ENCODE measurements at places on chromosomes 11 and 22.

- DNase-seq: no peak
Measured at GRCh38 chr11:30392221-30392784, 69.4 kb downstream of the ARL14EP start.

GRCh38 chr11:117835576-117835975, 11.0 kb upstream of the FXYD2 start:
- DNase-seq: no peak

DNA sequence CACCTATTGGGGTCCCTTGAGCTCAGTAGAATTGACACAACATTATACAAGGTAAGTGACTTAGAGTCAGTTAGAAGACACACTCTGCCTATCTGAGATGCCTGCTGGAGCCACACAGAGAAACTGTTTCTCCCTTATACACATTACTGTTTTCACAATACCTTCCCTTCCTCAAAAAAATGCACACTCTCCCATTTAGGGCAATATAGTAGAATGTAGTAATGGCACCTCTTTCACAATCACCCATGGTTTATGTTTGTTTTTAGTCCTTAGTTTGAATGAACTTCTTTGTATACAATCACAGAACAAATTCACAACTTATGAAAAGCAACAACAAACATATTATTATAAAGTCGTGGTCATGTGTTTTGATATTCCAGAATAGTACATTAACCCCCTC, 14.3 kb downstream of the OR52H1 start:
- DNase-seq: no peak

DNA sequence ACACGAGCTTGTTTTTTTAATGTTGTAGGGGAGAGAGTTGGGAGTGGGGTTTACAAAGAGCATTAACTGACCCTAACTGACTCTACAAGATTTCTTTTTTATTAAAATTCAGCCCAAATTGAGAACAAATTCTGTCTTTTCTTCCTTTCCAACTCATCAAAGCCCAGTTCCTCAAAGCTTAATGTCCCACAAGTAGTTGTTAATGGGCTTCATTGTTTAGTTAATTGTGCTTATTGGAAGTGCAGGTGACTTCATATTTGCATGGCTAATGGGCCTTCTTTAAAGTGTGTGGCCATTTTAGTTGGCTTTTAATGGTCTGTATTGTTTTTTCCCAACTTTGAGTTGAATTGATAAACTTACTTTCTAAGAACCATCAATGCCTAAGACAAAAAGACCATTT, 39.8 kb downstream of the MPPED2 start:
- DNase-seq: no peak

- DNase-seq: no peak
Measured at GRCh38 chr11:77202941-77203900, 75.2 kb downstream of the MYO7A start.

DNA sequence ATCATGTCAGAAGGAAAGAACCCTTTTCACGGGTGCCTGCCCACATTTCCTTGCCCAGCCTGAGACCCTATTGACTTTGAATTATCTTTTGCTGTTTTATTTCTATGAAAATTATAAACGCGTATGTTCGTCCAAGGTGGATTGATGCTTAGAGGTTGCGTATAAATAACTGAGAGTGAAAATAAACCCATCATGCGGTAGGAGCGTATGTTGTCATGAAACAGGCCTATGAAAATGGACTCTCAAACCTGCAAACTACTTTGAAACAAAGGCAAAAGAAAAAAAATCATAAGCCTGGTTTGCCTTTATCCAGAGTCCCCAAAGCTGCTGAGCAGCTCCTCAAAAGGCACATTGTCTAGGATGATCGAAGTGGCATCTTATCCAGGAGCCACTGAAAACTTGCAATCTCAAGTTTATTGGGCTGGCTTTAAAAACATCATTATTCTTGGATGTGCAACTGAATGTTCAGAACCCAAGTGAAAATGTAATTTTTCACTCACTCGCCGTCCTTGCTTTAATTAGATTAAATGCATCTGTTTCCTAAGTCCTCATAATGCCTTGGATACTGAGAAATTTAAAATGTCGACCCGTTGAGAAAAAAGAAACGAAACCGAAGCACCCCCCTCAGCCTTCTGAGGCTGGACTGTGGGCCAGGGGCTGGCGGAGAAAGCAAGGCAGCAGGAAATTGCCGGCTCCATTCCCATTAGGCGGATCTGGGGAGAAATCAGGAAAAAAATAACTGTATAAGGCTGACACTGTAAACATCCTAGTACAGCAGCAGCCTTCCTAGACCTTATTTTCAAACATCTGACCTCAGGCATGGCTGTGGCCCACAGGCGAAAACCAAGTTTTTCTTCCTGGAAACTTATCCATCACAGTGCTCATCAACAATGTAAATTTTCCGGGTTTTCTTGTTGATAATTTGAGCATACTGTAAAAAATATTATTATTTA, 82.9 kb upstream of the PPARA start:
- DNase-seq: no peak

Measured in stimulated activated CD8-positive, alpha-beta memory T cell treated with anti-CD3 and anti-CD28 coated beads, Interleukin-15, amount 100 ng/mL, for 24 hours (primary cell).